Fibroblast of villous mesenchyme (primary cell): ENCODE measurements at places on chromosomes 7 and 10.
A peak's percentile ranks its signal among the peaks of the same experiment; 100 is the strongest.

DNA sequence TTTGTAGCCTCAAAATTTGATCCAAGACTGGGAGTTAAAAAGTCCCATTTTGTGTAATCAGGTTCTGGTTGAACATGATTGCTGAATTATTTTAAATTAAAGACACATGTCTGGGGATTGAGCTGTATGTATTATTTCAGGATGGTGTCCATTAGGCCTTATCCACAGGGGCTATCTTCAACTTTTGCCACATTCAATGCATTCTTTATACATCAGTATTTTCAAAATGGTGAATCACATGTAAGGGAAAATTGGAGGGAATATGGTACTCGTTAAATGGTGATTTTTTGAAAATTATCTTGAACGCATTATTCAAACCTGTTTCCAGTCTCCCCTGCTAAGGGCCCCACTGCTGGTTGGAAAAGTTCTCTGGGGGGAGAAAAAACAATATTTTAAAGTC, 367.7 kb upstream of the NPVF start:
- DNase-seq: no peak

GRCh38 chr10:43940898-43941837, 292.5 kb upstream of the ZNF32 start:
- no peak for DNase-seq

DNA sequence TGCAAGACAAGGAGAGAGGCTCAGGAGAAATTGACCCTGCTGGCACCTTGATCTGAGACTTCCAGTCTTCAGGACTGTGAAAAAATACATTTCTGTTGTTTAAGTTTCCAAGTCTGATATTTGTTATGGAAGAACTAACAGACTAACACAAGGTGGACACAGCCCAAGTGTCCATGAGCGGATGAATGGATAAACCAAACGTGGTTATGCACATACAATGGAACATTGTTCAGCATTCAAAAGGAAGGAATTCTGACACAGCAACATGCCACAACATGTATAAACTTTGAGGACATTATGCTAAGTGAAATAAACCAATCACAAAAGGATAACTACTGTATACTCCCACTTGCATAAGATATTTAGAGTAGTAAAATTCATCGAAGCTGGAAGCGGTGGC, 76.5 kb downstream of the FAM13C start:
- DNase-seq: no peak

DNA sequence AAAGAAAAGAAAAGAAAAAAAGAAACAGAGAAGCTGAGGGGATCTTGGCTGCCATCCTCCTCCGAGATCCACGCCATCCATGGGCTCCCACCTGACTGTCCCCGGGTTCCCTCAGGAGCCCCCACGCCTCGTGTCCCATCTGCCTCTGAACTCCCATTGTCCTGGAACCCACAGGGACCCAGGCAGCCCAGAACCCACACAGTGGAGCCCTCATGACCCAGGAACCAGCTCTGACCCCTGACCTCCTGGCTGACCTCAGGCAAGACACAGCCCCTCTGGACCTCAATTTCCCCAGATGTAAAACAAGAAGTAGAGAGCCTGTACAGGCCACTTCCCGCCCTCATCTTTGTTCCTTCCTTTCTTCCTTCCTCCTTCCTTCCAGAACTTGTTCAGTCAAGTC, 40.4 kb downstream of the RASGEF1A start:
- no peak for DNase-seq

DNA sequence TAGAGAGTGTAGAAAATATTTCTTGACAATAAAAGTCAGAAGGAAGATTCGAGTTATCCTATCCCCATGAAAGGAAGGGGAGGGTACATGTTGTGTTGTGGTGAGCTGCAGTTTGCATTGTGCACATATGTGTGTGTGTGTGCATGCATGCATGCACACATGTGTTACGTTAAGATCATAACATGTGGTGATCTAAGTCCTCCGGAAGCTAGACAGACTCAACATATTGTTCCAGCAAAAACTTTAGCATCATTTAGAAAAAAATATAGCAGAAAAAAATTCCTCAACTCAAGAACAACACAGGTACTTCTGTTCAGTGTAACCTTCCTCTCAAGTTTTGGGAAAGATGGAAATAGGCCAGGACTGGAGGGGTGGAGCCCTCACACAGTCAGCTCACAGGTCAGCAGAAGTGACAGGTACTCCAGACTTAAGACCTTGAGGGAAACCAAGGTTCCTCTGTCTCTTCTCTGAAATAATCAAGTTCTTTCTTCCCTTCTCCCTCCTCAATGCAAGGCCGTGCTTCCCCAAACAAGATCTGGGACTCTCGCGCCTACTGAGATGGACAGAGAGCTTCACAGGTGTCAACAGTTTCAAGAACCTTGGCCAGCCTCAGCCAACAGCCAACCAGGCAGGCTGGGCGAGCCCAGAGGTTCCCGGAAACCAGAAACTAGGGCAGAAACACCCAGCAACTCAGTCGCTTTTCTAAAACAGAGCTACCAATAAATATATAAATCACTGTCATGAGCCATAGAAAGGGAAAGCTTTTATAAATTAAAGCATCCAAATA, 205.2 kb downstream of the FAM107B start:
- no peak for DNase-seq

DNA sequence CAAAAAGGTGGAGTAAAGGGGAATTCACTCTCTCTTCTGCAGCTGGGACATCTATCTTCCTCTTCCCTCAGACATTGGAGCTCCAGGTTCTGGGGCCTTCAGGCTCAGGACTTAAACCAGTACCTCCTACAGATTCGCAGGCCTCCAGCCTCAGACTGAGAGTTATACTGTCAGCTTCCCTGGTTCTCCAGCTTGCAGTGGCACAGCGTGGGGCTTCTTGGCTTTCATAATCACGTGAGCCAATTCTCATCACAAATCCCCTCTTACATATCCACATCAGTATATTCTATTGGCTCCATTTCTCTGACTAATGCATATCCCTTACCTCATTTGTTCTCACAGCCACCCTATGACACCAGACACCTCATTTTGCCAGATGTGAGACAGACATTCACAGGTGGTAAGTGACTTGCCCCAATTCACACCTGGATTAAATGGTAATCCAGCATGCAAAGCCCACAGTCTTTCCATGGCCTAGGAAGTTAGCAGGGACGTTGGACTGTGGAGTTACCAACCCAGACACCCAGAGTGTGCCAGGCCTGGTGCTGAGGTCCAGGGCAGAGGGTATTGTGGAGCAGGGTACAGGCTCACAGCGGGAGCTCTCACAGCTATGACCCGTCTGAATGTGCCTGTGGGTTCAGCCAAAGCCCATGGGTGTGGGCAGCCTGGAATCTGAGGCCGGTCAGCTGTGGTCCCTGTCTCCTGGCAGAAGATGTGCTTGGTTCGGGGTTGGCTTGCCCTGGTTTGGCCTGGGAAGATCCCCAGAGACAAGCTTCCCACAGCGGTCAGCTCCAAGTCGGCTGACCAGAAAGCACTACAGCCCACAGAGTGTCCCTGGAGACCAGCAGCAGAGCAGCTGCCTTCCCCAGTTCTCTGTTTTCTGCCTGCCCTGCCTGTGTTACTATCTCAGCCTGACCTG, 18.4 kb upstream of the ZCCHC24 start:
- peak; percentile 68 for DNase-seq

DNA sequence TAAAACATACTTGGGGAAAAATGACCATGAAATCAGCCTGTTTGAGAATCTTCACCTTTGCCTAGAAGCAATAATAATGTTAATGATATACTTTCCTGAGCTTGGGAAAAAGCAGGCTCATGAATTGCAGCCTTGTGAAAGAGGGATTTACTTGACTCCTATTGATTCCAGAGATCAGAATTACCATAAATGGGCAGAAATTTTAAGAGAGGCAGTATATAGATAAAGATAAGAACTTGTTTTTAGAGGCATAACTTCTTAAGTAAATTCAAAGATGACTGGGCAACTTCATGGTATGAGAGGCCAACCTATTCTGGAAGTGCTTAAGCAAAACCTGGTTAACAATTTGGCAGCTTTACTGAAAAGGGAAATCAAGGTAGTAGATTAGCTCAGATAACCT, 225.4 kb downstream of the HPSE2 start:
- peak; percentile 46 for DNase-seq

DNA sequence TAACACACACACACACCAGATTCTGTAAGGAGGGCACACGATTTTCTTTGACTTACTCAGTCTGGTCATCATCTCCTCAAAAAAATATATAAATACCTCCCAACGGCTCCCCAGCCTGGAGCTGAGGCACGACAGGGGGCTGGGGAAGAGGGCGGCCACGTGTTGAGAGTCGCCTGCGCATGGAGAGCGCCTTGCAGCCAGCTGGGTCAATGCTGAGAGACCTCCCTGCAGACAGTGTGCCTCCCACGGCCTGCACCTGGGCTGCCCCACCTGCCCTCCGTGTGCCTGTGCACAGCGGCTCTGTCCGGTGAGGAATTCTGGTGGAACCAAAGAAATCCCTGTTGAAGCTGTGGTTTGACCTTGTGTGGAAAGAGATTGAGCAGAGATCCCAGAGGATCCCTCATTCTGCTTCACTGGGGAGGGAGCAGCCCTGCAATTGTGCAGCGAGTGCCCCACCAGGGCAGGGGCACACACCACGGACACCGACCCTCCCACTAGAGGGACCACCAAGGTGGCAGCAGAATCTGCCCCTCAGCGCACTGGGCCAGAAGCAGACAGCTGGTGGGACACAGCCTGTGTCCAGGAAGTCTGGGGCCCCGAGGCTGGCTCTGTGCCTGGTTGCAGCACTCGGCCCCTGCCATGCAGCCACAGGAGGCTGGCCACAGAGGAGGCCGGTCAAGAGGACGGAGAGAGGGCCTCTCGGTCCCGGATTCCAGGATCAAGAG, 150.5 kb upstream of the PPP2R2D start:
- DNase-seq: no peak

- DNase-seq: peak; percentile 69
Measured at GRCh38 chr7:24727154-24728120, 29.8 kb downstream of the GSDME start.

DNA sequence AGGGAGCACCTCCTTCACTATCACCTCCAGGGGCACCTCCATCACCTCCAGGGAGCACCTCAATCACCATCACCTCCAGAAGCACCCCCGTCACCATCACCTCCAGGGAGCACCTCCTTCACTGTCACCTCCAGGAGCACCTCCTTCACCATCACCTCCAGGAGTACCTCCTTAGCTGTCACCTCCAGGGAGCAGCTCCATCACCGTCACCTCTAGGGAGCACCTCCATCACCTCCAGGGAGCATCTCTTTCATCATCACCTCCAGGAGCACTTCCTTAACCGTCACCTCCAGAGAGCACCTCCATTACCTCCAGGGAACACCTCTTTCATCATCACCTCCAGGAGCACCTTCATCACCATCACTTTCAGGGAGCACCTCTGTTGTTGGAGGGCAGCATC, 103.0 kb downstream of the DNAJB6 start:
- no peak for DNase-seq

- no peak for DNase-seq
Measured at GRCh38 chr7:2978408-2978807, 65.3 kb downstream of the CARD11 start.

DNA sequence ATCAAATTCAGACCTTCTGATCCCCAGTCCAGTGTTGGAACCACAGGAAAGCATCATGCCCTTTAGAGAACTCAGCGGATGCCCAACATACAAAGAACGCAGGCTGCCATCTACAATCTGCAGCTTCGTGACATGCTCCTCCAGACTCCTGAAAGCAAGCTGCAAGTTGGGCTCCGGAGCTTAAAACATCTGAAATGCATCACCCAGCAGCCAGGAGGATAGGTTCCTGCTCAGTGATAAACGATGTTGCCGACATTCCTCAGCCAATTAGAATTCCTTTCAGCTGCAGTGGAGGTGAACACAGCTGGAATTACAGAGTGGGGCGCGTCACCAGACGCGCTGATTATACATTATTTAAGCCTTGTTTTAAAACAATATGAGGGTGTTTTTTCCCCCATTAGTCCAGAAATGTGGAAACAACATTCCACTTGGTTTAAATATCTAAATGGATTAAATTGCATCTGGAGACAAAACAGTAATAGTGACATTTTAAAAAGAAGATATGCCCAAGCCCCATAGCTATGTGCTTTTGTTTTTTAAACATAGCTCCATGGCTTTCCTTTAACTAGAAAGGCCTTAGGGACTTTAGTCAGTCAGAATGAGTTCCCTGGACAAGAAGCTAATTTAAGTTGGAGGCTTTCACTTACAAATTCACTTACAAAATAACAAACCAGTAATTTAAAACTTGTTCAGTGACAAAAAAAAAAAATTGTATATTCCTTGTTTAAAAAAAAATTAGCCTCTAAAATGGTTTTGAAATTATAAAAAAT, 6.3 kb downstream of the SMURF1 start:
- peak; percentile 80 for DNase-seq

- DNase-seq: peak; percentile 46
Measured at GRCh38 chr7:1579481-1580421, 9.9 kb upstream of the PSMG3 start.

- DNase-seq: no peak
Measured at GRCh38 chr7:88665892-88666514, 93.5 kb upstream of the ZNF804B start.

DNA sequence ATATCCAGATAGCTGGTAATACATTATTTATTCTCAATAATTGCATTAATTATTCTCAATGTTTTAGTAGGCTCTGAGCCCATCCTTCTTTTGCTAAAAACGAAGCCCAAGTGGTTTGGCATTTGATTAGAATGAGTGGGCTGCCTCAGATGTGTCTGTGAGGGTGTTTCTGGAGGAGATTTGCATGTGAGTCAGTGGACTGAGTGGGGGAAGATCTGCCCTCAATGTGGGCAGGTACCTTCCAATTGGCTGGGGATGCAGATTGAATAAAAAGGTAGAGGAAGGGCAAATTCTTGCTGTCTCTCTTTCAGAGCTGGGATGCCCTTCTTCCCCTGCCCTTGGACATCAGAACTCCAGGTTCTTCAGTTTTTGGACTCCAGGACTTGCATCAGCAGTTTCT, 290.6 kb upstream of the SMIM30 start:
- no peak for DNase-seq

GRCh38 chr10:29041616-29042015, 247.3 kb upstream of the LYZL1 start:
- no peak for DNase-seq

GRCh38 chr10:109887243-109887642, 36.1 kb downstream of the XPNPEP1 start:
- no peak for DNase-seq

DNA sequence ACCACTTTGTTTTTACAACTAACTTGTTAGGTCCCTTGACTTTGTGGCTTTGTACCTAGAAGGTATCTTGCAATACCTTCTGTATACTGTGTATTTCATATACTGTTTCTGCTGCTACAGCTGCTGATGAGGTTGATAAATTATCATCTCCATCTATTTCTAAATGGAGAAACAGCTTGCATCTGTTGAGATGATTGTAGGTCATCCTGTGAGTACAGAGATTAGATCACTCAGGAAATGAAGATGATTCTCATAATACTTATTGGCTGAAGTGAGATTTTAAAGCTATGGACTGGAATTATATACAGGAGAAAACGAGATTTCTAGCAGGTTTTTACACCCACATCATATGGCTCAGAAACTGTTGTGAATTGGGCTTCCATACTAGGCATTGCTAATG, 280.5 kb downstream of the KCND2 start:
- DNase-seq: no peak

DNA sequence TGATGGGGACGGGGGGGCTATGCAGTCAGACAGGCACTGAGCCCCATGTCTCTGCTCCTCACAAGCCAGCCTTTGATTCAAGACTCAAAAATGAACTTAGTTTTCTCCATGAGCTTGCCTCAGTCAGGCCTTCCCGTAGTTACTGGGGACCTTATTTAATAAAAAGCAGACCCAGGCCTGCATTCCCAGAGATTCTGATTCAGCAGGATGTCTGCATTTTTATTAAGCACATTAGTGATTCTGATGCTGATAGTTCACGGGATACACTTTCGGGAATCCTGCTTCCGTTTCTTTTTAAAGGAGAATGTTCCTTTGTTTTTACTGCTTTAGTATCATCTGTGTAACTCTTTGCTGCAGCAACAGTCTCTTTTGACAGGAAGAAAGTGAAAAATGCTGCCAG, 28.3 kb upstream of the PLPP4 start:
- no peak for DNase-seq
